Cardiac muscle cell (in vitro differentiated cells and primary cell): ENCODE measurements at places on chromosomes 6 and 20.

- no peak for DNase-seq
Observed at GRCh38 chr6:147204843-147205311, 660 bp downstream of the STXBP5 start.

GRCh38 chr6:129446272-129447197 is 263.4 kb downstream of the ARHGAP18 start:
- DNase-seq = no peak

- DNase-seq = no peak
Observed at GRCh38 chr6:44837255-44837654, 449.7 kb downstream of the CDC5L start.

- DNase-seq = peak; percentile 92
Observed at GRCh38 chr6:37705239-37706051, 7.8 kb upstream of the MDGA1 start.

GRCh38 chr6:148761527-148762011 is 14.7 kb downstream of the UST start:
- peak; percentile 13 for DNase-seq

DNA sequence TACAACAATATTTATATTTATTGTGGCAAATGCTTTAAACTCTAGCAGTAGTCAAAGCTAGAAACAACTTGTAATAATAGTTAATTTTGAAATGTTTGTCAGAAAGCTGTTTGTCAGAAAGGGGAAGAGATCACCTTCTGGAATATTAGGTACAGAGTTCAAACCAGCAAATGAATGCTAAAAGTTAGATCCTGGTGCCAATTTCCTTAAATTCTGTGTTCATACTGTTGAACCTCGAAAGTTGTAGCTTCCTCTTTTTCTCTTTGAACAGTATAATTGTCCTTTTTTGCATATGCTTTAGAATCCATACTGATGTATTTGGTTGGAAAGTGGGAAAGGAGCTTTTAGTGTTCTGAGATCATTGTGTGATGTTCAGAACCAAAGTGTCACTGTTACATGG is 22.4 kb downstream of the ITCH start:
- DNase-seq = no peak

- DNase-seq = no peak
Observed at GRCh38 chr6:6236730-6237469, 83.6 kb downstream of the F13A1 start.

- no peak for DNase-seq
Observed at GRCh38 chr20:51196991-51197651, 174.2 kb upstream of the KCNG1 start.

DNA sequence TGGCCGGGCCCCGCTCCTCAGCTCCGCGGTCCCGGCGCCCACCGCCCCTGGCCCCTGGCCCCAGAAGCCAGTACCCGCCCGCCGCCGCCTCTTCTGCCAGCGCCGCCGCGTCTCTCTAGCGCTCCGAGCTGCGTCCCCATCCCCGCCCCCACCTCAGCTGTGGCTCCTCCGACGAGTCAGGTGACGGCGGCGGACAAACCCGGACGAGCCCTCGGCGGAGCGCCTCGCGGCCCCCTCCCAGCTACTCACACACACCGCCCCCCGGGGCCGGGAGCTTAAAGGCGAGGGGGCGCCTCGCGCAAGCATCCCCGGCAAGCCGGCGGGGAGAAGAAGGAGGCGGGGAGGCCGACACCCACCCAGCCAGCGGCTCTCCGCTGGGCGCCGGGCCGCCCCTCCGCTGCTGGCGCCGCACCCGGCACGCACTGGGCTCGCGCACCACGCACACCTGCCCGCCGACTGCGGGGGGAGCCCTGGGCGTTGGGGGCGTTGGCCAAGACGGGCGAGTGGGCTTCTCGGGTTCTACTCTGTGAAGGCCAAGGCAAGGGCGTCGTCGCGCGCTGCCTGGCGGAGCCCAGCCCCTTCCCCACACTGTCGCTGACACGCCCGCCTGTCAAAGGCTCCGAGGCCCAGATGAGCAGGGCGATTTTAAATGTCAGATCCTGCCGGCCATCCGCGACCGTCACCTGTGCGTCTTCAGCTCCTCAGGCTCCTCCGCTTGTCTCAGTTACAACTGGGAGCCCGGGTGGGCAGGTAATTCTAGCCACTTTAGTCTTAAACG is at the start of gene SNAP91:
Gene SNAP91, minus strand, starts transcription at position 132 of the 778 bp plus-strand sequence. CDS start 1,174 bp downstream, outside the sequence.
- DNase-seq = peak; percentile 92

DNA sequence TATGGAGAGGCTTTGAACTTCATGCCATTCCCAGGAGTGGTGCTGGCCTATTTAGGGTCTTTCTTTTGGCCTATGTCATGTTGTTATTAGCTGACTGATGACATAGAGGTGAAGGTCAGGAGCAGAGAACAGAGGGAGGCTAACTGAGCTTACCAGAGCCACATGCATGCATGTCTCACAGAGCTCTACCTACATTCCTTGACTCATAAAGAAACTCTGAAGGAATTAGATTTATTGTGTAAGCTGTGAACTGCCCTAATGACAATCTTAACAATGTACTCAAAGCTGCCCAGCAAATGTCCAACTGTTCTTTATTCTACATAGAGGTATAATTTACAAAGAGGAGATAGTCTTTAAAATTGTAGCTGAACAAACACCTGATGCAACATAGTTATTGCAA is 192.7 kb upstream of the CNR1 start:
- no peak for DNase-seq

DNA sequence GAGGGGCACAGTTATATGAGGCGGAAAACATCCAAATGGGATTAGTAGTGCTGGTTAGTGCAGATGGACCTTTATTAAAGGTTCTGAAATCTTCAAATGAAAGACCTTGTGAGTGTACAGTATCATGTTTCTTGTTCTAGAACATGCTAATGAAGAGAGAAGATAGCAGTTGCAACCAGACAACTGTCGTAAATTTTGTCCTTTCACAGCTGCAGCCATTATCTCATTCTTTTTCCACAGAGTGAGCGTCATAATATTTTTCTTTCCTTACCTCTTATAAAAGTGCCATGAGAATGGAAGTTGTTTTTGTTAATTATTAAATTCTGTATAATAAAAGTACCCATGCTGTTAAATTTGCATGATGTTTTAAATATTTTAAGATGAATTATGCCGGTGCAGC is 4.4 kb upstream of the C6orf163 start:
- no peak for DNase-seq

DNA sequence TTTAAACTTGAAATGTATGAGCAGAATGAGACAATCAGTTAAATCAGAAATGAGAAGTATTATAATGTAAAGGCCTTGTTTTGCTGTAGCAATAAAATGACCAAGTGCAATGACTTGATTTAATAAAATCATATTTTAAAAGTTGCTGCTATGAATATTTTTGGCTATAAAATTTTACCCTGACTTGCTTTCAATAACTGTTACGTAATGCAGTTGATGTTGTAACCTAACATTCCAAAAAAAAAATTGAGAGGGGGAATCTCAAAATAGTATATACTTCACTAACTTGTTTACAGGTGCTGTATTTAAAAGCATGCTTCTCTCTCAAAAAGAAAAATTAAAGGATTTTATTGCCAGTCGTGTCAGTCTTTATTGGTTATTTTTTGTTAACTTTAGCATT is 71.6 kb upstream of the ADGRF4 start:
- DNase-seq = peak; percentile 13

DNA sequence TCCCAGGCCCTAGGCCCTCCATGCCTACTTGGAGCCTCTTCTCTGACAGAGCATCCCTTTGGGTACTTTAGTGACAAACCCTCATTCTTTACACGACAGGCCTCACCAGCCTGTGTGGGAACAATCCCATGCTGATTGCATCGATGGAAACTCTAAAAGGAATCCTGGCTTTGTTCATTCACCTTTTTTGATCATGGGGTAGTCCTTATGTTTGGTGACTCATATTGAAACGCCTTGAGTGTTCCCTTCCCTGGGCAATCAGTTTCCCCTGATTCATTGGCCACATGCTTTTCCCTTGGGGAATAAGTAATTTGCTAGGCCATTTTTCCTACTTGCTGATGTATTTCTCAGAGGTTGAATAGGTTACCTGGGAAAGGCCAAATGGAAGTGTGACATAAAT is 14.7 kb upstream of the TNFAIP3 start:
- no peak for DNase-seq

DNA sequence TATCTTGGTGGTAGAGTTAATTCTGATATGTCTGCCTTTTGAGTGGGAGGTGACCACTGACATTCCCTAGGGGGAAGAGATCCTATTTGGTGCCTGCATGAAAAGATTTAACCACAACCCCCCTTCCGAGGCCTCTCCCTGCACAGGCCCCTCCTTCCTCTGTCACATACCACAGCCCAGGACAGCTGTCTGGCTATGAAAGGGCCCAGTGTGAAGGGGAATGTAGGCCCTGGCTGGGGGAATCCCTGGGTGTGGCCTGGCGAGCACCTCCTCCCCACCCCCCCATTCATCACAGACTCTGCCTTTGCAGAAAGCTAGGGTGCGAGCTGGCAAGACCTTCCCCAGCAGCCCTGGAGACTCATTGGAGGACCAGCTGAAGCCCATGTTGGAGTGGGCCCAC is 27.4 kb upstream of the MAPRE1 start:
- peak; percentile 44 for DNase-seq
